Stimulated activated CD8-positive, alpha-beta memory T cell treated with anti-CD3 and anti-CD28 coated beads, Interleukin-4, amount 100 ng/mL, for 4 hours (primary cell): ENCODE measurements at places on chromosomes 1 and 21.

DNA sequence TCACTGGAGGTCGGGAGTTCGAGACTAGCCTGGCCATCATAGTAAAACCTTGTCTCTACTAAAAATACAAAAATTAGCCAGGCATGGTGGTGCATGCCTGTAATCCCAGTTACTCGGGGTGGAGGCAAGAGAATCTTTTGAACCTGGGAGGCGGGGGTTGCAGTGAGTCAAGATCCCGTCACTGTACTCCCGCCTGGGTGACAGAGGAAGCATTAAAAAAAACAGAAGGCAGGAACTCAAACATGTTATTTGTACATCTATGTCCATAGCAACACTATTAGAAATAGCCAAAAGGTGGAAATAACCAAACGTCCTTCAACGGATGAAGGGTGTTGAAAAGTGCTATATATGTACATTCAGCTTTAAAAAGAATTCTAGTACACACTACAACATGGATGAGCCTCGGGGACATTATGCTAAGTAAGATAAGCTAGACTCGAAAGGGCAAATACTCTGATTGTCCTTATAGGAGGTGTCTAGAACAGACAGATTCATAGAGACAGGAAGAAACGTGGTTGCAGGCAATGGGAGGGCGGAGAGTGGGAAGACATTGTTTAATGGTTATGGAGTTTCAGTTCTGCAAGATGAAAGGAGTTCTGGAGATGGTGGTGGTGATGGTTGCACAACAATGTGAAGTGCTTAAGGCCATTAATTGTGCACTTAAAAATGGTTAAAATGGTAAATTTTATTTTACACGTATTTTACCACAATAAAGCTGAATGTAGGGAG lies 19.2 kb downstream of the NLRP3 start:
- DNase-seq: no peak

DNA sequence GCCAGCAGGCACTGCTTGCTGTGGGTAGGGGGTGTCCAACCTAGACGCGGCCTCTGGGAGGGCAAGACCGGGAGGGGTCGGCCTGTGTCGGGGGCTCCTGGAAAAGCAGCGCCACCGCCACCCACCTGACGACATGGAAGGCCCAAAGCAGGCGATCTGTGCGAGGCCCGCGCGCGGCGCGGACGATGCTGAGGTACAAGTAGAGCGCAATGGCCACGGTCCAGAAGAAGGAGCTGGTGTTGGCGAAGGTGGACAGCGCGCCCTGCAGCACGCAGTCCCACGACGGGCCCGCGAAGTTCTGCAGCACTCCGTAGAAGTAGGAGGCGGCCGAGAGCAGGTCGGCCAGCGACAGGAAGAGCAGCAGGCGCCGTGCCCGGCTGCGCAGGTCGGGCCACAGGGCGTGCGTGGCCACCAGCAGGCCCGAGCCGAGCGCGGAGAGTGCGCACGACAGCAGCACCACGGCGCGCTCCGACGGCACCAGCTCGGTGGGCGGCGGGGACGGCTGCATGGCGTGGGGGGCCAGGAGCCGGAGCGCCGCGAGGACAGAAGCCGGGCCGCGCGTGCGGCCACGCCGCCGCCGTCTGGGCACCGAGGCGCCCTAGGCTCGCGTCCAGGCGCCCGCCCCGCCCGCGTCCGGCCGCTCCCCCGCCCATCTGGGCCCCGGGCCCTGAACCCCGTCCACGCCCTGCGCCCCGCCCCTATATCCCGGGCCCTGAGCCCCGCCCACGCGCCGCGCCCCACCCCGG lies at the start of gene GPR157:
Gene GPR157 (minus strand): TSS at position 583 of the 746 bp plus-strand sequence. CDS start 75 bp downstream, at position 508.
- peak; percentile 47 for DNase-seq

DNA sequence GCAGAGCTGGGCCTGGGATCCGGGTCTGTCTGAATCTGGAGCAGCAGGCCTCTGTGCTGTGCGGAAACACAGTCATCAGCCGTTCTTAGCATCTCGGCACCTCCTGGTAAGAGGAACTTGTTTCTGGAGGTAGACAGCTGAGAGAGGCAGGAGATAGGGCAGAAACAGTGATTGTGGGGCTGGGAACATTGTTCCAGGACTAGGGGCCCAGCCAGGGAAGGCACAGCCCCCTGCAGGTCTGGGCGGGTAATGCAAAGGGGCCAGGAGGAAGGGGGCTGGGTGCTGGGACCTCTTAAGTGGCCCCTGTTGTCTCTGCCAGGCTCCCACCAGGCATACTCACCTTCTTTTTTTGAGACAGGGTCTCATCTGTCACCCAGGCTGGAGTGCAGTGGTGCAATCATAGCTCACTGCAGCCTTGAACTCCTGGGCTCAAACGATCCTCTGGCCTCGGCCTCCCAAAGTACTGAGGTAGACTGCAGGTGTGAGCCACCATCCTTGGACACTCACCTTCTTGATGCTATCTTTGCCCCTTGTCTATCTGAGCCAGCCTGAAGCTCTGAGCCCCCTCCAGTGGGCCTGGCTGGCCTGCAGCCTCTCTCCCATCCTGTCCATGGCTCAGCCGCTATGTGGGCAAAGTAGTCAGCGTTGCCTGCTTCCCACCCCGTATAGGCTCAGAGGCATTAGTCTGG lies 134.3 kb upstream of the ZBTB40 start:
- DNase-seq: no peak

DNA sequence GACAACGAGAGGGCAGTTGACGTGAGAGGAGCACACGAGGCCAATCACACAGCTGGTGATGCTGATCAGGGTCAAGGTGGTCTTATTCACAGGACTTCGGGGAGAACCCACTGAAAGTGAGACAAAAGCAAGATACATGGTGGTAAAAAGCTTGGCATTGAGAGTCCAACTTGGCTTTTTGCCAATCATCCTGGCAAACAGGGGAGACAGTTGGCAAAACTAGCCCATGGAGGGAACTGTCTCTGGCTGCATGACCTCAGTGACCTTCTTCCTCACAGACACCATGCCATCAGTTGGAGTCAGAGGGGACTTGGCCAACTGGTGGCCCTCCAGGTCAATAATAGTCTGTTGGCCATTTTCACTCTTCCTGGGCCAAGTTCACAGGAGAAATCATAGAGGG lies 139.9 kb downstream of the ASTN1 start:
- DNase-seq: no peak
